Progenitor cell of endocrine pancreas (in vitro differentiated cells): ENCODE measurements at places on chromosomes 13 and 19. TPM values are rescaled to one million over a fixed set of nuclear protein-coding genes. Genes with fewer than 3 reads are reported as not detected.

Gene GCDH
- 59.3 and 60.6 TPM in 2 replicates for total RNA-seq

Gene TMC4
- 119 and 125 TPM in 2 replicates for total RNA-seq

Gene KLC3
- total RNA-seq: 1.1 and 1.6 TPM in 2 replicates

Gene NACC1
- 92.3 and 103 TPM in 2 replicates for total RNA-seq

Gene SIGLEC8
- not detected in 2 replicates for total RNA-seq

GRCh38 chr19:9935506-9936325 lies 599 bp downstream of the OLFM2 start:
- no peak for DNase-seq

DNA sequence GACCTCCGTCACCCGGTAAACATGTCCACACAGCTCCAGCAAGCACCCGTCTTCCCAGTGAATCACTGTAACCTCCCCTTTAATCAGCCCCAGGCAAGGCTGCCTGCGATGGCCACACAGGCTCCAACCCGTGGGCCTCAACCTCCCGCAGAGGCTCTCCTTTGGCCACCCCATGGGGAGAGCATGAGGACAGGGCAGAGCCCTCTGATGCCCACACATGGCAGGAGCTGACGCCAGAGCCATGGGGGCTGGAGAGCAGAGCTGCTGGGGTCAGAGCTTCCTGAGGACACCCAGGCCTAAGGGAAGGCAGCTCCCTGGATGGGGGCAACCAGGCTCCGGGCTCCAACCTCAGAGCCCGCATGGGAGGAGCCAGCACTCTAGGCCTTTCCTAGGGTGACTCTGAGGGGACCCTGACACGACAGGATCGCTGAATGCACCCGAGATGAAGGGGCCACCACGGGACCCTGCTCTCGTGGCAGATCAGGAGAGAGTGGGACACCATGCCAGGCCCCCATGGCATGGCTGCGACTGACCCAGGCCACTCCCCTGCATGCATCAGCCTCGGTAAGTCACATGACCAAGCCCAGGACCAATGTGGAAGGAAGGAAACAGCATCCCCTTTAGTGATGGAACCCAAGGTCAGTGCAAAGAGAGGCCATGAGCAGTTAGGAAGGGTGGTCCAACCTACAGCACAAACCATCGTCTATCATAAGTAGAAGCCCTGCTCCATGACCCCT lies 9.0 kb upstream of the CEACAM5 start:
- no peak for DNase-seq

DNA sequence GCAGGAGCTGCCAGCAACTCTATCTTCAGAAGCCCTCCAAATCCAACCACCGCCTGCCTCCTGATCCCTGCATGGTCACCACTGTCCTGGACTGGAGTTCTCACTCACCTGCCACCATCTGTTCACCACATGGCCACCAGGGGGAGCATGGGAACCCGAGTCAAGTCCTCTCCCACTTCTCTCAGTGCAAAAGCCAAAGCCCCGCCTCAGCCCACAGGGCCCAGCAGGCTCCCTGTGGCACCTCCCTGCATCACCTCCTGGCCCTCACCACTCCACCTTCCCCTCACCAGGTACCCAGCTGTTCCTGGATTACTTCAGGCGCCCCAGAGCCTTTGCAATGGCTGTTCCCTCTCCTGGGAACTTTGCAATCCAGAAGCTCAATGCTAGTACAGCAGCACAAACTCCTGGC lies 5.3 kb downstream of the DHPS start:
- DNase-seq: peak; percentile 88

- DNase-seq: no peak
These were observed 18.2 kb upstream of the DOCK9 start for GRCh38 chr13:98996046-98996445.

DNA sequence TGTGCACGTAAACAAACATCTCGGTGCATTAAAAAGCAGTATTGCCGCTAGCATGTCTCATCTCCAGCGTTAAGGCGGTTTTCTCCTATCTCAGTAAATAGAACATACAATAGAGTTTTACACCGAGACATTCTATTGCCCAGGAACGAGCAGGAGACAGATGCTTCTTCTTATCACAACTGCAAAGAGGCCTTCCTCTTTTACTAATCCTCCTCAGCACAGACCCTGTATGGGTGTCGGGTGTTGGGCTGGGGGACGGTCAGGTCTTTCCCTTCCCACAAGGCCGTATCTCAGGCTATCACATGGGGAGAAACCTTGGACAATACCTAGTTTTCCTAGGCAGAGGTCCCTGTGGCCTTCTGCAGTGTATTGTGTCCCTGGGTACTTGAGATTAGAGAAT lies 21.2 kb downstream of the ZNF233 start:
- no peak for DNase-seq

DNA sequence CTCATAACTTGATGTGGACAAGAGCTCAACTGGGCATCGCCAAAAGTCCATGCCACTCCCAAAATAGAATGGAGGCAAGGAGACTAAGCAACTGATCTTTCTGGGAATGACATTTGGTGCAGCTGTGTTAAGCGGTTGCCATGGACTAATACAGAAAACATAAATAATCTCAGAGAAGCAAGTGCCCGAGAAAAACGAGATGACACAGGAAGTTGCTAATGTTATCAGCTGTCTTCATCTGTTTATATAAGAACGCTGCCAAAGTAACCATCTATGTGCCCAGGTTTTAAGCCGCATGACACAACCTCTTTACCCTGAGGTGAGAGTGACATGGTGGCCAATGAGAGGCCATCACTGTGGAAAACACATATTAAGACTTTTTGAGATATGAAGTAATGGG lies 54.9 kb upstream of the SACS start:
- no peak for DNase-seq

GRCh38 chr13:42999491-42999890 lies 7.5 kb upstream of the EPSTI1 start:
- no peak for DNase-seq

- DNase-seq: no peak
These were observed 99.0 kb downstream of the ERCC5 start for GRCh38 chr13:102944821-102945220.

DNA sequence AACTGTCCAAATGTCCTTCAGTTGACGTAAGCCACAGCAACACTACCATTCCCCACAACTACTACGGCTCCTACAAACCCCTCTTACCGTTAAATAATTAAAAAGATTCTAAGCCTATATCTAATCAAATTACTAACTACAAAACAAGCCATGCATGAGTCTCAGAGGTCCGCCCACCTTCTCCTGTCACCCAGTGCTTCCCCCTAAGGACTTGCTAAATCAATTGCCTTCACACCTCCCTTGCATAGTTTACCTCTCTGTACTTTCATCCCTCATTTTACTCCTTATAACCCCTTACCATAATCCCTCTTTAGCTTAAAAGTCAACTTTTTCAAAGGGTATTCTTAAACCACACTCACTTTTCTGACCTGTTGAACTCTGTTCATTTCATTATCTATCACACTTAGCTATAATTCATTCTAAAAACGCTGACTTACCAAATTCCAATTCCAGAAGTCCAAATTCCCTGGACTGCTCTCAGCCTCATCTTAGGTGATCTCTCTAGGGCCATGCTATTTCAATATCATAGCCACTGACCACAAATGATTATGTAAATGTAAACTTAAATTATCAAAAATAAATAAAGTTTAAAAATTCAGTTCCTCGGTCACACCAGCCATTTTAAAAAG lies 187.8 kb downstream of the DIAPH3 start:
- DNase-seq: no peak

- no peak for DNase-seq
These were observed 13.2 kb downstream of the SPINT2 start for GRCh38 chr19:38277549-38277948.

- DNase-seq: no peak
These were observed 28.0 kb downstream of the BTBD2 start for GRCh38 chr19:1987197-1988187.

GRCh38 chr19:43506629-43507028 lies 2.1 kb upstream of the PHLDB3 start:
- DNase-seq: no peak
